ENCODE measurements at places on chromosomes 12 and 14. TPM values are rescaled to one million over a fixed set of nuclear protein-coding genes. Genes with fewer than 3 reads are reported as not detected.
A peak's percentile ranks its signal among the peaks of the same experiment; 100 is the strongest.

- peak; percentile 87 for DNase-seq
These were observed at the start of gene TMCC3 for GRCh38 chr12:94650143-94651056. Gene TMCC3, minus strand, starts transcription at chr12:94650557. Its CDS starts 127 bp downstream, at chr12:94650430.

GRCh38 chr12:83156815-83157214, 470.1 kb downstream of the TMTC2 start:
- DNase-seq, result no peak

GRCh38 chr12:1993871-1994371, 10.3 kb downstream of the DCP1B start:
- DNase-seq, result no peak

DNA sequence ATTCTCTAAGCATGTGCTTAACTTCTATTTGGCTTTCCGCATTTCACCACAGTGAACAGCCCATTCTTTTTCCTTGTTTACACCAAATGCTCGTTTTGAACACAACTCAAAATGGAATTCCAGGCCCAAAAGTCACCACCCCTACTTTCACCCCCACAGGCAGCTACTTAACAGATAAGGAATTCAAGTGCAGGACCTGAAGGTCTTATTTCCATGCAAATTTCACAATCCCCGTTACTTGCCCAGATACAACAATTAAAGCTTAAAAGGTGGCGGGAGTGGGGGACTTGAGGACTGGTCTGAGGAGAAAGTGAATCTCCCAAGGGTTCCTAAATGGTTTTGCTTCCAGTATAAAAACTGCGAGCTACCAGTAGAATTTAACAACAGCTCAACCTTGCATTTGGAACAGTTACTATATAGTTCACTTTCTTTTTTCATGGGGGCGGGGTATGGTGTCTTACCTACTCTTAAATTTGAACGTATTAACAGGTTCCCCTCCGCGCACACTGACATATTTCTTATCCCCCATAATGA, 3.7 kb downstream of the USP44 start:
- no peak for DNase-seq

- DNase-seq, result no peak
These were observed 34.6 kb downstream of the PTPRR start for GRCh38 chr12:70885956-70886355.

DNA sequence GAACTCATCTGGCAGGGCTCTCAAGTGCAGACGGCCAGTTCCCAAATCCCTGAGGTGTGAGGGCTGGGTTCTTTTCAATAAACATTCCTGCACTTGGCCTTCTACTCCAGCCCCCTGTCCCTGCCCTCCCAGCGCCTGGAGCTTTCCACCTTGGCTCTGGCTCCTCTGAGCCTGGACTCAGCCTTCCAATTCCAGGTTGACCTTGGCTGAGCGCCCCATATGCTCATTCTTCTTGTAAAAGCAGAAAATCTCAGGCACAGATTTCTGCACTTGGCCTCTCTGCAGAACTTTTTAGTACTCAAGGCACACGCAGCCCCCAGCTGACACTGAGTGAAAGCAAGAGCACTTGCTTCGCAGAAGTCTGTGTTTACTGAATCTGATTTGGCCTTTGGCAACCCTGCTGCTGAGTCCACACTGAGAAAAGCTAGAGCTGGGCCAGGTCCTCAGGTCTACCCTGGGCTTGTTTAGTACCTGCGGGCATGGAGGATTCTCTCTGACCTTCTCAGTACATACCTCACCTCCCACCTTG, 222.7 kb downstream of the MSRB3 start:
- DNase-seq, result no peak

- DNase-seq, result peak; percentile 30
These were observed 949 bp downstream of the PLBD2 start for GRCh38 chr12:113359133-113359938.

- no peak for DNase-seq
These were observed 59.1 kb downstream of the UBR7 start for GRCh38 chr14:93266127-93266526.

DNA sequence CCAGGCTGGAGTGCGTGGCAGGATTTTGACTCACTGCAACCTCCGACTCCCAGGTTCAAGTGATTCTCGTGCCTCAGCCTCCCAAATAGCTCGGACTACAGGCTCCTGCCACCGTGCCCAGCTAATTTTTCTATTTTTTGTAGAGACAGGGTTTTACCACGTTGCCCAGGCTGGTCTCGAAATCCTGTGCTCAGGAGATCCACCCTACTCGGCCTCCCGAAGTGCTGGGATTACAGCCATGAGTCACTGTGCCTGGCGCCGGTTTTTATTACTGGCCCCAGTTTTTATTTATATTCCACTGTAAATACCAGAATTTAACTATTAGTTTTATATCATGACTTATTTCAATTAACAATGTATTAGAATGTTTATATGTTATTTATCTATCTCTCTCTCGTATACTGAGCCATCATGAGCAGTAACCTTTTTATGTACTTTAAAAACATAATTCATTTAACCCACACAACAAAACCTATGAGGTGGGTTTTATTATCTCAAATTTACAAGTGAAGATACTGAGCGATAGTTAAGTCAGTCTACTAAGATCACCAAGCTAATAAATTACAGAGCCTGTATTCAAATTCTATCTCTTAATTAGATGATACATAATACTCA, 47.8 kb downstream of the HECTD1 start:
- no peak for DNase-seq

DNA sequence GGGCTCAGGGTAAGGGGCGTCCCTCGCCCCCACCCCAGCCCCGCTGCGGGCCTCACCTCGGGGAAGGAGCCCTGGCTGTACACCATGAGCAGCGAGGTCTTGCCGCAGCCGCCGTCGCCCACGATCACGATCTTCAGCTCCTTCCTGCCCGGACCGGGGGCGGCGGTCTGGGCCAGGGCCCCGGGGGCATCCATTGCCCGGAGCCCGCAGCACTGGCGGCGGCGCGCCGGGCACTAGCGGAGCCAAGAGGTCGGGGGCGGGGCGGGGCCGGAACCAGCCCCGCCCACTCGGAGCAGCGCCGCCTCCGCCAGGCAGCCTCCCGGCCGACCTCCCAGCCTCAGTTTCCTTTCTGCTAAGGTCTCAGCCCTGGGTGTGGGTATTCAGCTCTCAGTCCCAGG, at the start of gene RHOF:
RHOF (minus strand) TSS at position 249 of the 398 bp plus-strand sequence; CDS start at position 194, 55 bp downstream.
- DNase-seq, result no peak

- no peak for DNase-seq
These were observed 56.4 kb downstream of the KDM5A start for GRCh38 chr12:332581-333205.

- DNase-seq, result peak; percentile 59
These were observed 26.2 kb downstream of the KITLG start for GRCh38 chr12:88553941-88554658.

ISM2 gene
- 0.19 TPM for total RNA-seq

ABCC9 gene
- 15.9 TPM for total RNA-seq

CARMIL3 gene
- 7.6 TPM for total RNA-seq

MGST1 gene
- 95.1 TPM for total RNA-seq

CLEC12A gene
- total RNA-seq, result 0.51 TPM

Measured in lower leg skin (tissue), 4 donors.